Activated T-cell treated with anti-CD3 and anti-CD28 coated beads for 1 hour (primary cell): ENCODE measurements at places on chromosomes 7 and 10.

DNA sequence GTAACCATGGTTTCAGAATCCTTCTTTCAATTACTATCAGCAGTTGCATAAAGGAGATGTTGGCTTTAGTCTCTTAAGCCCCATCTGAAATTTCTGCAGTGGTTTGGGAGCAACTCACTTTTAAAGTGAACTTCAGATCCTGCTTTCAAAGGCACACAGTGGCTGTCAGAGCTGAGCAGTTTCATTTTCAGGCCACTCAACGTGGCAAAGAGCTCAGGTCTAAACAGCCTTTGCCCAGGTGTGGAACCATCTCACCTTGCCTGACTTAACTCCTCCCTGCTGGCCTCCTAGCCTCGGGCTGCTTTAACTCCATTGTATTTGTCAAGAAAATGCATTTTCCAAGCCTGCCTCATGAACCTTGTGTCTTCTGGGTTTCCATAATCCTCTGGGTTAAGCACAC is 197.5 kb upstream of the KMT2E start:
- no peak for DNase-seq

DNA sequence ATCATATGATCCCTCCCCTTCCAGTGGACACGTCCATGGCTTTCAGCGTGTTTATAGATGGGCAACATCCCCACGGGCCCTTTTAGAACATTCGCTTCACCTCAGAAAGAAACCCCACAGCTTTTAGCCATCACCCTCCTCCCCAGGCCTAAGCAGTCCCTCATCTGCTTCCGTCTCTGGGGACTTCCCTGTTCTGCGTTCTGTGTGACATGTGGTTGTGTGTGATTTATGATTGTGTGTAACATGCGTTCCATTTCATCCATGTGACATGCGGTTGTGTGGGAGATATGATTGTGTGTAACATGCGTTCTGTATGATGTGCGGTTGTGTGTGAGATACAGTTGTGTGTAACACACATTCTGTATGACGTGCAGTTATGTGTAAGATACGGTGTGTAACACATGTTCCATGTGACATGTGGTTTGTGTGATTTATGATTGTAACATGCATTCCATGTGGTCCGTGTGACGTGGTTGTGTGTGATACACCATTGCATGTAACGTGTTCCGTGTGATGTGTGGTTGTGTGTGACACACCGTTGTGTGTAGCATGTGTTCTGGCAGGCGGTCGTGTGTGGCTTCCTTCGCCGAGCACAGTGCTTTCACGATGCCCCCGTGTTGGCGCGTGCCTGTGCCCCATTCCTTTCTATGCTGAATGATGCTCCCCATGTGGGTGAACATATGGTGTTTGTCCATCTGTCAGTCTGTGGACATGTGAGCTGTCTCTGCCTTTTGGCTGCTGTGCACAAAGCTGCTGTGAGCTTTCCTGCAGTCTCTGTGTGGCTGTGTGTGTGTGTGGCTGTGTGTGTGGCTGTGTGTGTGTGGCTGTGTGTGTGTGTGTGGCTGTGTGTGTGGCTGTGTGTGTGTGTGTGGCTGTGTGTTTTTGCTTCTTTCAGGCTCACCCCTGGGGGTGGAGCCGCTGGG is 26.2 kb downstream of the PWWP2B start:
- no peak for DNase-seq

DNA sequence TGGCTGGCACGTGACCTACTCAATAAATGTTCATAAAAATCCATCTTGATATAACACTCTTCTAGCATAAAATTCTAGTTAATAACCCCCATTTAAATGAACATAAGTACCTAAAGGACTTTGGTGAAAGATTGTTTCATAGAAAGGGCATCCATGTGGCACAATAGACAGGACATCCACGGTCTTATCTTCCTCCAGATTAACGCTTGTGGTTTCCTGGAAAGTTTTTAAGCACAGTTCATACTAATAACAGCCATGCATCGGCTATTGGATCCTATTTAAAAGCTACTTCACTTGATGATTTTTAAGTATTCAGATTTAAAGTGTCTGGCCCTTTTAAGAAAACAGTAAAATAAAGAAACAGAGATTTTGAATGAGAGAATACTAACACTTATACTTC is 288.3 kb downstream of the AHR start:
- no peak for DNase-seq

DNA sequence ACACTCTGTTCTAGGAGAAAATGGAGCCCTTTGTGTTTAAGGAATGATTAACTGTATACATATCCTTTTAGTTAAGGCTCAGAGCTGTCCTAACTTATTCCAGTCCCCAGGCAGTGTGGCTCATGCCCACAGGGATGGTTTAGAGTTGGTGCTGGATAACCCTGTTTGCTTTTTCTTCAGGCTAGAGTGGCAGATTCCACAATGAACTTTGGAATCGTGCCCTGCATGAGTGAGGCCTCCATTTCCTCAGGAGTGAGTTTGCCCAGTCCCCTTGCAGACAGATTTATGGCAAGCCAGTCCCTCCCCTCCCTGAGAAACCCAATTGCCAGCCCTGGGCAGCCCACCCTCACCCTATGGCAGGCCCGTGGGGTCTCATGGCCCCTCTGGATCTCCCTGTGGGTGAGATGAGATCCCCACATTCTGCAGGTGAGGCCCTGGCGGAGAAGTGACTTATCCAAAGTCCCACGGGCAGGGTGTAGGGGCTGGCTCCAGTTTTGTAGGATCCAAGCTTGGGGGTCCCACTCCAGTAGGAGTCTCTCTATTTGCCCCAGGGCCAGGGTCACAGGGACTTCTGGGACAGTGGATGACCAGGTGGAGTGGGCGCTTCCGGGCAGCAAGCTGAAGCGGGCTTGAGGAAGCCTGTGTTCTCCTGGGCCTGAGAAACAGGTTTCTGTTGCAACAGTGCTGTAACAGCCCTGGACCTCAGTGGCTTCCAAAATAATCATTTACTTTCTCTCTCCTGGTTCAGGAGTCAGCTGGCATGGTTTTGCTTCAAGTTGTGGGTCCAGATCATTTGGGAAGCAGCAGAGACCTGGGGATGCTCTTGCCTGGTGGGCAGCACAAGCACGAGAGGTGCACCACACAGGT is 9.0 kb upstream of the COMTD1 start:
- DNase-seq: no peak

- no peak for DNase-seq
Observed at GRCh38 chr7:50584793-50585408, 19.7 kb upstream of the DDC start.

DNA sequence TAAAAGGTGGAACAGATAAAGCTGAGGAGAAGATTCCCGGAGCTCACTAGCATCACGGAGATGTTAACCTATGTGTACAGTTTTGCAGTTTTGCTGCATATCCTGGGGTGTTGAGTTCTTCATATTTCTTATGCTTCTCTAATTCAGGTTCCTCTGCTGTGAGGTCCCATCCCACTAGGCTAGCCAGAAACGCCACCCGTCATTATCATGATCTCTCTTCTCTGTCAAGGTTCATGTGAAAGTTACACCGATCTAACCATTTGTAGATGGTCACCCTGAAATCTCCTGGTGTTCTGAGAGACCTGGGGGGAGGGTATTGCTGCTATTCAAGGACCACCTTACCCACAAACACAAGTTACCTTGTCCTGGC is 136.3 kb downstream of the CCDC71L start:
- no peak for DNase-seq

DNA sequence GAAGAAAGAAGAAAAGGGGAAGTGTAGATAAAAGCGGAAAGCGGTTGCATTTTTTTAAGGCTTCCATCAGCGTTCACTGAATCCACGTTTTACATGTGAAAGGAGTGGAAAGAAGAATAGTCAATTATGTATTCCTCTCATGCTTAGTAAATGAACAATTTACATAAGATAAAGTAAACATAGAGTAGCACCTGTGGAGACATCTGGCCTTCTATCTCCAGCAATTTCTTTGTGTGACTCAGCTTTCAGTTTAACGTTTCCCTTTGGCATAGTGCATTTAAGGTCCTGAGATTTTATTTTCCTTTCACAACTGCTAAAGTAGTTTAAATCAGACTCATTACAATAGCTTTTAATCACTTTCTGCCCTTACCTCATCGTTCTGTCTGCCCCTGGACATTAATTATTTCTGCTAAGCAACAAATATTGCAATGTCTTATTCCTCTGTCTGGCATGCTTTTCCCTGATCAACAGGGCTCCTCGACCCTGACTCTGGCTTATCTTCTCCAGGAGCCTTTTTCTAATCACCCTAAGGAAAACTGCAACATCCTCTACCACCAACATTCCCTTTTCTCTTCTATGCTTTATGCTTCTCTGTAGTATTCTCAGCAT is 383.5 kb upstream of the VWC2 start:
- no peak for DNase-seq

DNA sequence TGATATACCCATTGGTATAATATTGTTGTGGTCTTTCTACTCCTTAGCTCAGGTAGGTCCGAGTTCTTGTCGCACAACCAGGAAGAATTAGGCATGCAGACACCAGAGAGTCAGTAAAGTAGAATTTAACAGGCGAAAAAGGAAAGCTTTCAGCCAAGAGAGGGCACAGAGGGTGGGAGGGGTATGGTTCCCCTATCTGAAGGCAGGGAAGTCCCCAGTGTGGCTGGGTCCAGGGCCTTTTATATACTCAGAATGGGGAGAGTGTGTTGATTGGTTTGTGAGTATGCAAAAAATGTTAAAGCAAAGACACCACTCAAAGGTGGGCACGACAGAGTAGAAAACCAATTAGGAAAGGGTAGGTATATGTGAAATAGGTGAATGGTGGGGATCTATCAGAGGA is 53.9 kb downstream of the IMMP2L start:
- DNase-seq: no peak

GRCh38 chr7:128279124-128279713 is 38.1 kb downstream of the LEP start:
- DNase-seq: no peak

DNA sequence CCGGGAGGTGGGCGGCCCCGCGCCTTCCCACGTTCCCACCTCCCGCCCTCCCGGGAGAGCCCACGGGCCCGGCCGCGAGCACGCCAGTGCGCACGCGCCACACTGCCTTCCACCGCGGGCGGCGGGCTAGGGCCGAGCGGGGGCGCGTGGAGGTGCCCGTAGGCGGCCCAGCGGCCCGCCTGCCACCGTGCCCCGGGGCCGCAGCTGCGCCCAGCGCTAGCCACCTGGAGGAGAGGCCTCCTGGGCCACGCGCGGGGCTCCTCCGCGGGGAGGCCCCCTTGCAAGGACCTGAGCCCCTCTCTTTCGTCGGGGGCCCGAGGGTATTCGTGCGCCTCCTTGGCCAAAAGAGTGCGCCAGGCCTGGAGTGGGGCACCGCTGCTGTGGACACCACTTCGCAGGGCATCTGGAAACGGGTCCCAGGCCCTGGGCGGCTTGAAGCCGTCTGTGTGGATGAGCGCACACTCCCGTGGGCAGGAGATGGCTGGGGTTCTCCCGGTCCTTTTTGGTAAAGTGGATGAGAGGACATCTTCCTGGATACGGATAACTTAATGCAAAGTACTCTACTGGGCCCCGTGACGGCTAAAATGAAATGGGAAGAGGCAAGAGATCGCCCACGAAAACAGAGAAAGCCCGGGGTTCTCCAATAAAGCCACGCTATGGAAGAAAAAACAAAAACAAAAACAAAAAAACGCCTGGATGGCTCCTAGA is 9.0 kb upstream of the EBF3 start:
- no peak for DNase-seq

- DNase-seq: no peak
Observed at GRCh38 chr7:125468855-125469174, 539.2 kb upstream of the POT1 start.

DNA sequence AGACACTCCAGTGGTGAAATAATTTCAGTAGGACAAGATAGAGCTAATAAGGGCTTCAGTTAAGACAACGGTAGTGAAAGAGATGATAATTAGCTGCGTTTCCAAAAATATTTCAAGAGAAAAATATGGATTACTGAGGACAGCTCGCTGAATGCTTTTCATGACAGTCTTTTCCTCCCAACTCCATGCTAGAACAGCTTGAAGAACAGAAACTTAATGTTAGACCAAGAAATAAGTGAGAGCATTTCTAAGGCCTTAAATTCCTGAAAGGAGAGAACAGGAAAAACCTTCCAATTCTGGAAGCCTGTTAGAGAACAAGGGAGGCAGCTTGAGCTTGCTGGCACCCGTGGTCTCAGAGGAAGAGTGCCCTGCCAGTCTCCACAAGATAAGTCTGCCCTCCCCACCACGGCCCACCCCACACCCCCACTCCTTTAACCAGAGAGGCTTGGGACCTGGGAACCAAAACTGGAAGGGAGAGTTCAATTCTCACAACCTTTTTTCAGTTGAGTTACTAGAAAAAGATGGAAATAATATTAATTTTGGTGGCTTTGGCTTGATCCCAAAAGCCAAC is 1148.0 kb upstream of the CELF2 start:
- DNase-seq: no peak

DNA sequence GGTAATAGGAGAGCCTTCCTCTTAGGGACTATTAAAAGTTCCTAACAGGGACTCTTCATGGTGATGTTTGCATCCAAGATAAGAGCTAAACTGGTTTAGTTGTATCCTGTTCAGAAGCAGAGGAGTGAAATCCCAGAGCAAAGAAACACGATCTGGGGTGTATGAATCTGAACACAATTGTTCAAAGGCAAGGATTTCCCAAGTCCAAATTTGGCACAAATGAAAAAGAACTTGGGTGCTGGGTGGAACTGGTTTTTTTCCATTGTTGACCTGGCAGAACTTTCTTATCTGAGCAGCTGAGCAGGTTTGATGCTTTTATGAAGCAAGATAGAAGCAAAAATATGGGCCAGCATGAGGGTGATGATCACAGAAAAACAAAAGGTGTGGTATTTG is 6.0 kb downstream of the AGFG2 start:
- no peak for DNase-seq

DNA sequence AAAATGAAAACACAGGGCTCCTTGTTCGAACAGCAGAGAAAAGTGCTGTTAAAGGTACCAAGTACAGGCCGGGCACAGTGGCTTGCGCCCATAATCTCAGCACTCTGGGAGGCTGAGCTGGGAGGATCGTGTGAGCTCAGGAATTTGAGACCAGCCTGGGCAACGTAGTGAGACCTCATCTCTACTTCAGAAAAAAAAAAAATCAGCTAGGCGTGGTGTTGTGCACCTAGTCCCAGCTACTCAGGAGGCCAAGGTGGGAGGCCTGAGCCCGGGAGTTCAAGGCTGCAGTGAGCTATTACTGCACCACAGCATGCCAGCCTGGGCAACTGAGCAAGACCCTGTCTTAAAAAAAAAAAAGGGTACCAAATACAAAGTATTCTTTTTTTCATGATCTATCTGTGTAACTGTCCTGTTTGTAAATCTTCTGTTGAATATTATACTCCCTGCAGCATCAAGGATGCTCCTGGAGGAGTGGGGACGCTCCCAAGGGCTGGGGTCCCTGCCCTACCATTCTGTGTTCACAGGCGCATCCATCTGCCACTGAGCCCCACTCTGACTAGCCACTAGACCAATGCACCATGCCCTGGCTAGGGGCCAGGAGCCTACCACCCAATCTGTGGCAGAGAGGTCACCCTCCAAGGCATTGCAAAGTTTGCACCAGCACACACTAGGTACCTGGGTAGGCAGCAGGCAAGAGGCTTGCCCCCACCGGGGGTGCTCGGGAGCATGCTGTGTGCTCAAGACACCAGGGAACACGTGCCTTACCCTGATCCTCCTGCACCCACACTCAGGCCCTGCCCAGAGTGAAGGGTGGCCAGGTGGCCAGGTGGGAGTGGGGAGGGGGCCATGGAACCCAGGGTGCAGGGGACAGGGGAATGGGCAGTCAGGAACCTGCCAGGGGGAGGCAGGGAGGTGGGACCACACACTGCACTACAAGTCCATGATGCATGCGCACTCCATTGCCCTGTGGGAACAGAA is 67.3 kb upstream of the KMT2C start:
- no peak for DNase-seq

- DNase-seq: no peak
Observed at GRCh38 chr10:48684463-48684791, 246 bp upstream of the WDFY4 start.
